Germinal center (tissue), 1 donor: ENCODE measurements at places on chromosomes 13 and 19.

- no peak for DNase-seq
Measured at GRCh38 chr13:36870050-36870692, 49.9 kb downstream of the SMAD9 start.

DNA sequence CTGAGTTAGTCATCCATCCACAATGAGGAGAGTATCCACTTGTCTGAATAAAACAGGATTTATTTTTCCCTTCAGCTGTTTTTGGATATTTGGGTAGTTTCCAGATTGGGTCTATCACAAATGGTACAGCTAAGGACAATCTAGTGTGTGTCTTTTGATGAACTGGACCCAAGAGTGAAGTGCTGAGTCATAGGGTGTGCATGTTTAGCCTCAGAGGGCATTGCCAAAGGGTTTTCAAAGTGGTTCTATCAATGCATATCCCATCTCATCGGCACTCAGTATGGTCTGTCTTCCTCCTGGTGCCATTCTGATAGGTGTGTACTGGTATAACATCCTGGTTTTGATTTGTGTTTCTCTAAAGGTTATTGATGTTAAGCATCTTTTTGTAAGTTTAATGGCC lies 62.3 kb downstream of the GSX1 start:
- DNase-seq = no peak

DNA sequence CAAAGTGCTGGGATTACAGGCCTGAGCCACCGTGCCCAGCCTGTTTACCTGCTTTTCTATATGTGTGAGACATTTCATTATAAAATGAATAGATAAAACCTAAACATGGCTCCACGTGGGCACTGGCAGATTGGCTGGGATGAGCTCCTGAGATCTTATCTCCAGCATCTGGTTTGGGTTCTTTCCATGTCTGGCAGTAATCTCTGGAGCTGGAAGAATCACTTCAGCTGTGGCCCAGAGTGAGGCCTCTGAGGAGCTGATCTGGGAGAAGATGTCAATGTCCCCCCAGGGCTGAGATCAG lies 5.5 kb upstream of the SULT2A1 start:
- no peak for DNase-seq

DNA sequence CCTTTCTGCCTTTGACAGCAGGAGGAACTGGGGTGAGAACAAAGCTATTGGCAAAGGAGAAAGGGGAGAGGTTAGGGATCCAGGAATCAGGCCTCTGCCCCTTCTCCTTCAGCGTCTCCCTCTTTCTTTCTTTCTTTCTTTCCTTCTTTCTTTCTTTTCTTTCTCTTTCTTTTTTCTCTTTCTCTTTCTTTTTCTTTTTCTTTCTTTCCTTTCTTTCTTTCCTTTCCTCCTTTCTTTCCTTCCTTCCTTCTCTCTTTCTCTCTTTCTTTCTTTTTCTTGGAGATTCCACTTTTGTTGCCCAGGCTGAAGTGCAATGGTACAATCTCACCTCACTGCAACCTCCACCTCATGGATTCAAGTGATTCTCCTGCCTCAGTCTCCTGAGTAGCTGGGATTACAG lies 75.6 kb downstream of the TRPM4 start:
- DNase-seq = no peak

DNA sequence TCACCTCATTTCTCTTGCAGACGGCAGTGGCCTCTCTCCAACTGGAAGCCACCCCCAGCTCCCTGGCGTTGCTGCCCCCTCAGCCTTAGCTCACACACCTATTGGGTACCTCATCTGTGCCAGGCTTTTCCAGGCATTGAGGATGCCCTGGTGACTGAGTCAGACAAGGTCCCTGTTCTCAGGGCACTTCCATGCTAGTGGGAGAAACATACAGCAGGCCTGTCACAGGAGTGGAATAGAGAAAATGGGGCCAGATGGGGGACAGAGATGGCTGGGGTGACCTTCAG lies 33.9 kb downstream of the CAPN12 start:
- DNase-seq = no peak

DNA sequence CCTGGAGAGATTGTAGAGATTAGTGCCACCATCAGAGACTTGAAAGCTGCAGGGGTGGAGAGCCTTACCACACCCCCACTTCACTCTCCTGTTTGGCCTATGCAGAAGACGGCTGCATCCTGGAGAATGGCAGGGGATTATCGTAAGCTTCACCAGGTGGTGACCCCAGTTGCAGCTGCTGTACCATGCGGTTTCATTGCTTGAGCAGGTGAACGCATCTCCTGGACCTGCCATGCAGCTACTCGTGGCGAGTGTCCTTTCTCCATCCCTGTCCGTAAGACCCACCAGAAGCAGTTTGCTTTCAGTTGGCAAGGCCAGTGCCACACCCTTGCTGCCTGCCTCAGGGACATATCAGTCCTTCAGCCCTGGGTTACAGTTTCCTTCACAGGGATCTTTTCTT lies 21.2 kb downstream of the PPP5C start:
- DNase-seq = no peak

GRCh38 chr13:53204598-53204997 lies 176.0 kb downstream of the OLFM4 start:
- no peak for DNase-seq

DNA sequence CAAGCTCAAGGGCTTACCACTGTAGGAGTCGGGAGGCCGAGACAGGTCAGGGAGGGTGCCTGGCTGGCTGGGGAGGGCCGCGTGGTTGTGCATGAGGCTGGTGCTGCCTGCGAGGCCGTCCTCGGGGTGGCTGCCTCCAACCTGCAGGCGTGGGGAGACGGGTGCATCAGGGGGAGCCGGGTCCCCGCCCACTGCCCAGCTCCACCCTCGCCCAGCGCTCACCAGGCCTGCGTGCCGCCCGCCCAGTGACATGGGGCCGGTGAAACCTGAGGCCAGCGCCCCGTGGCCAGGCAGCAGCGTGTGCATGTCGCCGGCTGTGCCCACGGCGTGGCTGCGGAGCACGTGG lies 13.8 kb upstream of the UQCR11 start:
- no peak for DNase-seq

DNA sequence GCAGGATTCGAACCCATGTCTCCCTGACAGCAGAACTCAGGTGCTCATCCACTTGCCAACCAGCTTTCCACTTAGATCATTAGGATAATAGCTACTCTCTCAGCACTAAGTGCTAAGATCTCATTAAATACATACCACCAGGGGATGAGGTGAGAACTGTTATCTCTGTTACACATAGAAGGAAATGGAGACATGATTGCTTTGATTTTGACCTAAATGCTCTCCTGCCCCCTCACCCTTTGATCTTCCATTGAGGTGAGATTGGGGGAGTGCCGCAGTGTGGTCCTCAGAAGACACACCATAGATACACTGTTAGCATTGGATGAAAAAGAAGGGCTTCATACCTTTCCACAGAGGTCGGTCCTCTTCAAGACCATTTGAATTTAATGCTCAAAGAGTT lies 38.9 kb upstream of the NPAS1 start:
- DNase-seq = no peak

- DNase-seq = no peak
Measured at GRCh38 chr19:29022165-29022564, 190.8 kb downstream of the UQCRFS1 start.

- peak; percentile 56 for DNase-seq
Measured at GRCh38 chr19:10718205-10719196, 622 bp downstream of the DNM2 start.

GRCh38 chr13:82615043-82615442 lies 1267.2 kb downstream of the SLITRK1 start:
- no peak for DNase-seq

DNA sequence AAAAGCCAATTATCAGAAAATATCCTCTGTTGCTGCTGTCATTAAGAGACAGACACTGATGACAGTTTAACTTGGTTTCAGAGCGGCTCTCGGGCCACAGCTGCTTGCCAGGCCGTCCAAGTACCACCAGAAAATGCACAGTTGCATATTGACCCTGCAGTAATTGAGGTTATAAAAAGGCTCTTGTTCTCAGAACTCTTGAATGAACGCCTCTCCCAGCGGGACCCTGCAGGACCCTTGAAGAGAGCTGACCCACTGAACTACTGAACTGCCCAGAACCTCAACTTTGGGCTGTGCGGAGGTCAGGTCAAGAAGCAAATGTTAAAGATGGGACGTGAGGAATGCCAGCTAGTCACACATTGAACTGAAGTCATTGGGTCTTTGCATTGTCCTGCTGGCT lies 1559.0 kb upstream of the SLC10A2 start:
- DNase-seq = no peak

DNA sequence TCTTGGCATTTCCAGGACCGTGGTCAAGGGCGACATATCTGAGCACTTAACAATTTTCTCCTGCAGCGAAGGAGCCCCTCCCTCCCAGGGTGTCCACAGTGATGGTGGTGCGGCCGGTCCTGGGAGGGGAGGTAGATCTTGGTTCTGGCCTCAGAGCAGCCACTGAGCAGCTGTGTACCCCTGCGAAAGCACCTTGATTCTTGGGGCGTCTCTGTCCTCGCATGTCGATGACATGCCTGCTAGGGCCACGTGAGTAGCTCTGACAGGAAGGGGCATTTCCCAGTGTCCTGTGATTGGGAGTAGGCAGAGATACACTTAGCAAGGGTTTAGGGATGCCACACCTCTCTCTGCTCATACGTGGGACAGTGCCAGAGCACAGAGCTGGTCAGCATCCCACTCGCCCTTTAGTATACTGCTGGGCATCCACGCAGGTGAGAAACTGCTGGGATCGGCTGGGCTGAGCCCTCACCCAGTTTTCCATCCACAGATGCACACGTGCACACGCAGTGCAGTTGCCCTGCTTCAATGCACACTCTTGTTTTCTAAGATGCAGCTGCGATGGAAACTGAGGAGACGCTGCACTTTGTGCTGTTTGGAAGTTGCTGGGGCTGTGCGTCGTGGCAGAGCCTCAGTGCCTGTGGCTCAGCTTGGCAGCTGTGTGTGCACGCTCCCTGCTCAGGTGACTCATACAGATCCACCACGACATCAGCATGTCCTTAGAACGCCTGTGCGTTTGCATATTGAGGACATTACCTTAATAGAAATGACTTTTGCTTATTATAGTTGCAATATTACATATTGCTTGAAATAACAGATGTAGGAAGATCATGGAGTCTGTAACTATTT lies 66.8 kb downstream of the TEX29 start:
- DNase-seq = no peak

DNA sequence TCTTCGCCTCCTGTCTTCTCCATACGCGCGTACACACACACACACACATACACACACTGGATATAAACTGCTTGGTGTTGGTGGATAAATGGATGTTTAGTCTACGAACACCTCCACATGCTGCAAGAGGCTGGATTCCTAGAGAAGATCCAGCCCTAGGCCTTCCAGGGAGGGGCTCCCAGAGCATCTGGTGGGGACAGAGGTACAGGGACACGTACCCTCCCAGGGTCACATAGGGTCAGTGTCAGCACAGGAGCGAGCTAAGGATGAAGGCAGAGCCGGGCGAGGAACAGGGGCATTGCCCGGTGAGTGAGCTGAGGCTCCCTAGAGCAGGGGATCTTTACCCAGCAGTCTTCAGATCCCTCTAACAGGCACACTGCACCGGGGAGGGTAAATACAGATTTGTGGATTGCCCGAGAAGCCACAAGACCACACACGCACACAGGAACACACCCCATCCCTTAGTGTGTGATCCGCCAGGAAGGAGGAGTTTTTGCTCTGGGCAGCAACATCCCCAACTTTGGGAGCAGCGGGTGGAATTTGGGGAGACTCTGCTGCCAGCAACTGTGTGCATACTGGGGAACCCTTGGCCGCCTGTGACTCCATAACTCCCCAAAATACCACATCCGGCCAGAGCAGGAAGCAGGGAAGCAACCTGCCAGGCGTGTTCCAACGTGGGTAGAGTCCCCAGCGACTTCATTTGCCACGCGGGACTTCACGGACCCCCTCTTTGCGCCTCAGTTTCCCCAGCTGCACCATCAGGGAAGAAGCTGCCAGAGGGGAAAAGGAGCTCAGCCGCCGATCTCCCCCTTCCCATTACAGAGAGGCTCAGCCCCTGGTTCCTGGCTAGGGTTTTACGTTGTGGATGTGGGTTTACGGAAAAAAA lies 5.8 kb upstream of the TLE2 start:
- no peak for DNase-seq

DNA sequence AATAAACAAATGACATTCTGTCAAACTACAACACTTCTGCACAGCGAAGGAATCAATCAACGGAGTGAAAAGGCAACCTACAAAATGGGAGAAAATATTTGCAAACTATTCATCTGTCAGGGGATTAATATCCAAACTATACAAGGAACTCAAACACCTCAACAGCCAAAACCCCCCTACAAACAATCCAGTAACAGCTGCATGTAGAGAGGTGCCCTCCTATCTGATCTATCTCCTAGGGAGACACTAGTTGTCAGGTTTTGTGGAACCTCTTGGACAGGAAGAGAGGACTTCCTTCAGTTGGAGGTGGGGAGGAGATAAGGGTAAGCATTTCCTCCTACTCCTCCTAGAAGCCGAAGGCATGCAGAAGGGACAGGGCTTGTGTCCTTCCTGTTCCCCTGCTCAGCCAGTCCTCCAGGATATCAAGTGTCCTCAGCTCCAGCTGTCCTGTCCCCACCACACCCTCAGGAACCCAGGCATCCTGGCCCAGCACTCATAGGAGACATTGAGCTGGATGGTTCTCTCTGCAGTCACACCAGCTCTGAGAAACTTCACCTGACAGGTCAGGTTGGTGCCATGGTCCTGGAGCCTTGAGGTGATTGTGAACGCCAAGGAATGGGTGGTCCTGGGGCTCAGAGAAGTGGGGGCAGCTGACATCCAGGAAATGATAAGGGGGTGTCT lies 9.8 kb upstream of the SIGLEC8 start:
- no peak for DNase-seq

DNA sequence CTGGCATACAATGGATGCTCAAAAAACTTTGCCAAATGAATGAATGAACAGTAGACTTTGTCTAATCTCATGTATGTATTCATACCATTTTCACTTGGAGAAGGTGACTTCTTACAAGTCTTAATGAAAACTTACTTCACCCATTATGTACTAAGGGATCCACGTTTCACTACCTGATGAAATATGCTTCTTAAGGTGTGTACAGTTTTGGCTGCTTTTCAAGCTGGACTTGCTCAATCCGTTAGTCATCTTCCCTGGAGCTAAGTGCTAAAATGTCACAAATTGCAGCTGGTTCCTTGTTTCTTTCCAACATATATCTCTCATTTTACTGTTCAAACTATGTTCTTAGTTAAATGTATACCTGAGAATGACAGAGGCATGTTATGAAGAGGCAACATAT lies 4.2 kb upstream of the CCNA1 start:
- DNase-seq = no peak

DNA sequence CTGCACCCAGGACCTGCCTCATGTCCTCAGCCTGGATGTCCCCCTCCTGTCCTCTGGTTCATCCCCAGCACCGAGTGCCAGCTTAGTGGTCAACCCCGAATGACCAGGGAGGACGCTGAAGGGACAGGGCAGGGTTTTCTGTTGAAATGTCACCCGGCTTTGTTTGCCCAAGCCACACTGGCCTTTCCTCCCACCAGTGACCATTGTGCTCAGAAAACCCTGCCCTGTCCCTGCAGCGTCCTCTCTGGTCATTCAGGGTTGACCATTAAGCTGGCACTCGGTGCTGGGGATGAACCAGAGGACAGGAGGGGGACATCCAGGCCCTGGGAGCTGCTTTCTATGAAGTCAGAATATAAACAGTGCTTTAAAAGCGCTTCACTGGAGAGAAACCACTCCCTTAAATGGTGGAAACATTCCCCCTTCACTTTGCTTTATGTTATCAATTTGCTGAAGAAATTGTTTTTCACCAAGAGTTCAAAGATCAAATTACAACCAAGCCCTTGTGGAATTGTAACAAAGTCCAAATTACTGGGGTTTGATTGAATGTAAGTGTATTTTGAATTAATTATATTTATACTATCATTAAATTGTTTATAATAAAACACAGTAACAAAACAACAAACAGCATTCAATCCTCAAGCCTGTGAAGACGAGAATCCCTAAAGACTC lies 21.4 kb downstream of the CARS2 start:
- DNase-seq = no peak

- no peak for DNase-seq
Measured at GRCh38 chr19:15769586-15769985, 17.9 kb upstream of the OR10H5 start.
